ENCODE measurements at places on chromosomes 4 and X. TPM values are rescaled to one million over a fixed set of nuclear protein-coding genes. Genes with fewer than 3 reads are reported as not detected.

Gene SUPT20HL1
- not detected for total RNA-seq

Gene DUSP21
- total RNA-seq = not detected

Gene ZDHHC9
- 16.5 TPM for total RNA-seq

- H3K27me3 ChIP-seq = no peaks in the 10 kb centered on the region
- peak; percentile 22 for DNase-seq
- no peaks in the 10 kb centered on the region for H3K36me3 ChIP-seq
- H3K4me3 ChIP-seq = no peak overlapping the region
- no peaks in the 10 kb centered on the region for H3K4me1 ChIP-seq
- no peak overlapping the region for H3K27ac ChIP-seq
Measured at GRCh38 chr4:121977251-121978171, 25.7 kb upstream of the TRPC3 start.

DNA sequence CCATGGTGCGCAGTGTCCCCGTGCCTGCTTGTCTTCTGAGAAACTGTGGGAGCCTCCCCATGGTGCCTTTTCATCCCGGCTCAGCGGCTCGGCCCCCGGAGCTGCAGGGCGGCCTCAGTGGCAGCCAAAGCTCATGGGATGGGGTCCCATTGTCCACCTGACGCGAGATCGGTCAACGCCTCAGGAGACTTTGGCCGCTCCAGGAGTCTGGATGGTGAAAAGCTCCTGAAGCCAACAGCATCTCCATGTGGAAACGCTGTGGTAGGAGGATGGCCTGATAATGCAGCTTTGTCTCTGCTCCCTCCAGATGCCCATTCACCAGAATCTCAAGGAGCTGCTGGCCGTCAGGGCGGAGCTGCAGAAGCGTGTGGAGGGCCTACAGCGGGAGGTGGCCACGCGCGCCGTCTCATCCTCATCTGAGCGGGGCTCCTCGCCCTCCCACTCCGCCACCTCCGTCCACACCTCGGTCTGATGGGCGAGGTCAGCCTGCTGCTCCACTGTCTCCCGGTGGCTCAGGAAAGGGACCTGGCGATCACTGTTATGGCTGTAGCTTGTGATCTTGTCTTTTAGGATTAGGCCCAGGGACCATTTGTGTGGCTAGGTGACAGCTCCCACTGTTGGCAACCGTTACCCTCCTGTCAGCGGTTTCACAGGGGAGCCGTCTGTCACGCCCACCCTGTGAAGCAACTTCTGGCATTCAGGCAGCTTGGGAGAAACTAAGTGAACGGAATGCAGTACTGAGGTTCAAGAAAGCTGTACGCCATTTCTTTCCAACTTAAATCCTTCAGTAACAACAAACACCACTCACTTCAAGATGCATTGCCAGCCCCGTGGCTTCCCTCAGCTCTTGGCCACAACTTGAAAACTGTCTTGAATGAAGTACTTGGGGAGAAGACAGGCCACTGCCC is 69.3 kb downstream of the MTMR1 start:
- H3K27ac ChIP-seq = no peak overlapping the region
- no peaks in the 10 kb centered on the region for H3K4me1 ChIP-seq
- no peaks in the 10 kb centered on the region for H3K36me3 ChIP-seq
- DNase-seq = no peak

- no peaks in the 10 kb centered on the region for H3K36me3 ChIP-seq
- H3K4me1 ChIP-seq = no peaks in the 10 kb centered on the region
- no peak for DNase-seq
- H3K27ac ChIP-seq = no peak overlapping the region
Measured at GRCh38 chrX:118286066-118286762, 59.7 kb upstream of the WDR44 start.

DNA sequence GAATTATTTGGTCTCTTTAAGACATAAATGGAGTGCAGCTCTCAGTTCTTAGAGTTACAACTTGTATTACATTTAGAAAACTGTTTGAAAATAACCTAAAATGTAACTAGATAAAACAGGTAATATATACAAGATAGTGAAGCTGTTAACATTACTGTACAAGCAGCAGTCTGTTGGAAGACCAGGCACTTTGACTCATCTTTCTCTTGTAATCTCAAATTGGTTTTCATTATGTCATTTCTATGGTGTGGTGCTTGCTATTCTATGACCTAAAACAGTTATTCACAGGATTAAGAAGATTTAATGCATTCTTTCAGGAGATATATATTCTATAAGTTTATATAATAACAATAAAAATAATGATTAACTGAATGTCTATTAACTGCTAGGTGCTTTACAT is 282.5 kb upstream of the PITX2 start:
- H3K4me3 ChIP-seq = no peak overlapping the region
- DNase-seq = no peak
- H3K27ac ChIP-seq = no peak overlapping the region
- no peaks in the 10 kb centered on the region for H3K36me3 ChIP-seq
- no peaks in the 10 kb centered on the region for H3K27me3 ChIP-seq

DNA sequence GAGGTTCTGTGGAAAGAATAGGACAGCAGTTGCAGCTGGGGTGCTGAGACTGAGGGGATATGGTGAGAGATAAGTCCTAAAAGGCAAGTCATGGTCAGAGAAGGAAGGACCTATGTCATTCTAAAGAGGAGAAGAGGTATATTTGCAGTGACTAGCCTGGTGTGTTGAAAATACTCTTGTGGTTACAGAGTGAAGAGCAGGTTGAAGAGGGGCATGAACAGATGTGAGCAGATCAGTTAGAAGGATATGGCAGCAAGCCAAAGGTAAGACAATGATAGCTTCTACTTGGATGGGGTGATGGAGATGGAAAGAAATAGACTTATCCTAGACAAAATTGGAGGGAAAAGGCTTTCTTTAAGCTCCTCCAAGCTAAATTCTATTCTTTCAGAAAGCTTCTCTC is 469.8 kb upstream of the CPEB2 start:
- no peak overlapping the region for H3K27ac ChIP-seq
- H3K4me1 ChIP-seq = no peaks in the 10 kb centered on the region
- no peaks in the 10 kb centered on the region for H3K27me3 ChIP-seq
- H3K36me3 ChIP-seq = no peaks in the 10 kb centered on the region
- H3K4me3 ChIP-seq = no peak overlapping the region

DNA sequence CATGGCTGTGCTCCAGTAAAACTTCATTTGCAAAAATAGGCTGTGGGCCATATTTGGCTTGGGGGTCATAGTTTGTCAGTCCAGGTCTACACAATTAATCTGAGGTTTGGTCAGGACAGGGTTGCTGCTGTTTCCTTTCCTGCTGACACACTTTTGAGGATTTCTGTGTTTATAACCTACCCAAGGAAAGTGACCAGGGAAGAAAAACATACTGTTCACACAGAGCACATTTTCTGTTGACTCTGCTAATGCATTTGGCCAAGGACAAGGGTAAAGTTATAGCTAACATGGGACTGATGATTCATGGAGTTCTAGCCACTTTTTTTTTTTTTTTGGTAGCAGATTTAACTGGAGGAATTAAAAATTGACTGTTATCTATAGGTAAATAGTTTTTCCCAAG is 43.9 kb upstream of the GEMIN8 start:
- H3K36me3 ChIP-seq = no peaks in the 10 kb centered on the region
- no peaks in the 10 kb centered on the region for H3K27me3 ChIP-seq
- H3K4me3 ChIP-seq = no peak overlapping the region
- no peak overlapping the region for H3K27ac ChIP-seq
- no peak for DNase-seq

GRCh38 chrX:73964579-73964978 is 339.4 kb upstream of the ZCCHC13 start:
- no peaks in the 10 kb centered on the region for H3K27me3 ChIP-seq
- no peaks in the 10 kb centered on the region for H3K4me1 ChIP-seq
- no peaks in the 10 kb centered on the region for H3K36me3 ChIP-seq
- H3K4me3 ChIP-seq = no peak overlapping the region

DNA sequence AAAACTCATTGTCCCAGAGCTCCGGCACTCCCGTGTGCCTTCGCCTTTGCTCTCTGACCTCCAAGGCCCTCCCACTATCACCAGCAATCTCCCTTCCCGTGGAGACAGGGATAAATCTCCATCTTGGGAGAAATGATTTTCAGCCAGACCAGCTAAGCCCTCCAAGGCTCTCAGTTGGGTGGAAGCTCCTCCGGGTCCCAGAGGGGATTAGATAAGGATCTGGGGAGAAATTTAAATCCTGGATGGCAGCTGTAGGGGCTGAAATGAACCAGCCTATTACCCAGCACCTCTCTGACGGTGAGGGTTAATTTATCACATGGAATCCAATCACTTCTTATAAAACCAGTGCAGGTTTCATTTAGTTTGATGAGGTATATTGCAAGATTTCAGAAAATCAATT is 366.2 kb downstream of the FBXW7 start:
- no peak overlapping the region for H3K4me3 ChIP-seq
- no peak for DNase-seq
- no peaks in the 10 kb centered on the region for H3K27me3 ChIP-seq
- no peak overlapping the region for H3K27ac ChIP-seq

- peak; percentile 52 for DNase-seq
- no peaks in the 10 kb centered on the region for H3K4me1 ChIP-seq
- H3K36me3 ChIP-seq = no peaks in the 10 kb centered on the region
Measured at GRCh38 chrX:129925305-129926092, 19.5 kb downstream of the UTP14A start.

DNA sequence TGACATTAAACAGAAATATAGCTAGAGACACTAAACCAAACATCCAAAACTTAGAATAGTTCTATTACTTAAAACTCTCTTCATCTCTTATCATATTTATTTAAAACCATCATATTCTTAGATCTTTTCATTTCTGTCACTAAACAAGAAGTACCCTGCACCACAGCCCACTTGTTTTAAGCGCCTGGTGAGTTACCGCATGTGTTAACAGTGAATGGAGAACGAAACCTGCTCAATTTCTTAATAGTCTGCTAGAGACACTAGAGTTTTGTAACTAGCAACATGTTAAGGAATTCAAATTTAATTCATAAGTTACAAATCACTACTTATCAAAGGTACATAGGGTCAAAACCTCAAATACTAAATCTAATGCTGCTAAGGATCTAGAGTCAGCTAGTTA is 111.5 kb downstream of the FBXW7 start:
- H3K27me3 ChIP-seq = no peaks in the 10 kb centered on the region
- no peaks in the 10 kb centered on the region for H3K36me3 ChIP-seq
- H3K4me3 ChIP-seq = no peak overlapping the region
- DNase-seq = no peak

All from Peyer's patch (tissue), 4 donors.